ENCODE measurements at places on chromosomes 3 and 15.

DNA sequence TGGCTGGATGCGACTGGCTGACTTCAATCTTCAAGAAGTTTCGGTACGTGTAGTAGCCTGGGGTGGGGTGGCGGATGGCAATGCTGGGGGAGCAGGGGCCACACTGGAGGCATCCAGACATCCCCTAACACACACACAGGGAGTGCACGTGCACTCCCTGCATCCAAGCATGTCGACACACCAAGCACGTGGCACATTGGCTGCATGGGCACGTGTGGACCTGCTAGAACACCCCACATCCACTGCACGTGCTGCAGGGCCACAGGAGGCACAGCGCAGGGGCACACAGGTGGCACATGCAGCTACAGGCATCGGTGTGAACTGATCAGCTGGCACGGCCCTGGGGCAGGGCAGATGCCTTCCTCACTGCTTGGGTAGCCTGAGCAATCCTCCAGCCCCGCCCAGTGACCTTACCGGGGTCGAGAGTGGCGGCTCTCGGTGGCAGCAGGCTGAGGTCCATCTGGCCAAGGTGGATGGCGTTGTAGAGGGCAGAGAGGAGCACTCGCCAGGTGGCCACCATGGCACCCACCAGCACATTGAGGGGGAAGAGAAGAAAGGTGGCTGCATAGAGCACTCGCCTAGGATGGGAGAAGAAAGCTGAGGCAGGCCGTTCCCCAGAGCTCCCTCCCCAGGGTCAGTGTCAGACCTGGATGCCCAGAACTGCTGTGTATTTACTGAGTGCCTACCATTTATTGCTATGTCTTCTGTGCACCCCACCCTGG is 7.5 kb downstream of the ISLR start:
- no peak for DNase-seq

DNA sequence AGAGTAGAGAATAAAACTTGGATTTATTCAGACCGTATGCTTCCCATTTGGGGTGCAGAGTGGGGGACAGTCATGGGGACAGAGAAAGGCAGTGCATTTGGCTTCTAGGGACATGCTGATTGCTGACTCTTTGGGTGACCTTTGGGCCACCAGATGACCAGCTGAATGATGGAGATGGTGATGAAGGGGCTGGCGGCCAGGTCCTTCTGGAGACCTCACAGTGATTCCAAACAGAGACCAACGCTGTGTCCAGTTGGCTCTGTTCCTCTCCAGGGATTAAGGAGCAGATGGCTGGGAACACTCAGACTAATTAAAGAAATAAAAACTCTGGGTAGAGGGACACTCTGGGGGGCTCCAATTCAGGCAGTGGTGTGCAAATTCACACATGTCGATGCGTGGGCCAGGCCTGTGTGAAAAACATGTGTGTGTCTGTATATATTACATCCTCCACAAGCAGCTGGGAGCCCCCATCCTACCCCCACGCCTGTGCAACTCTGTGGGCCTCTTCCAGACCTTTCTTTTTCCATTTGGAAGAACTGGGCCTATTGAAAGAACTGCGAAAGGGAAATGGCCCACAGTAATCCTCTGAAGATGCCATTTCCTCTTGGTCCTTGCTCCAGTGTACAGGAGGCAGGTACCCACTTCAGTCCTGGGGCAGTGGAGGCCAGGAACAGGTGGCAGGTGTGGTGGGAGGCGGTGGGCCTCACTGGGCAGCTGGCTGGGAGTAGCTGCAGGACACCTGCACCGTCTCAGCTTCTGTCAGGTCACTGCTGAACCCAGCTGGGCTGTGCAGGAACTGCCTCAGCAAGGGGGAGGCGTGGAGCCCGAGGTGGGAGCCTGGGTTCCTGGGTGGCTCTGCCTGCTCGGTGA is 8.9 kb downstream of the XIRP1 start:
- no peak for DNase-seq

DNA sequence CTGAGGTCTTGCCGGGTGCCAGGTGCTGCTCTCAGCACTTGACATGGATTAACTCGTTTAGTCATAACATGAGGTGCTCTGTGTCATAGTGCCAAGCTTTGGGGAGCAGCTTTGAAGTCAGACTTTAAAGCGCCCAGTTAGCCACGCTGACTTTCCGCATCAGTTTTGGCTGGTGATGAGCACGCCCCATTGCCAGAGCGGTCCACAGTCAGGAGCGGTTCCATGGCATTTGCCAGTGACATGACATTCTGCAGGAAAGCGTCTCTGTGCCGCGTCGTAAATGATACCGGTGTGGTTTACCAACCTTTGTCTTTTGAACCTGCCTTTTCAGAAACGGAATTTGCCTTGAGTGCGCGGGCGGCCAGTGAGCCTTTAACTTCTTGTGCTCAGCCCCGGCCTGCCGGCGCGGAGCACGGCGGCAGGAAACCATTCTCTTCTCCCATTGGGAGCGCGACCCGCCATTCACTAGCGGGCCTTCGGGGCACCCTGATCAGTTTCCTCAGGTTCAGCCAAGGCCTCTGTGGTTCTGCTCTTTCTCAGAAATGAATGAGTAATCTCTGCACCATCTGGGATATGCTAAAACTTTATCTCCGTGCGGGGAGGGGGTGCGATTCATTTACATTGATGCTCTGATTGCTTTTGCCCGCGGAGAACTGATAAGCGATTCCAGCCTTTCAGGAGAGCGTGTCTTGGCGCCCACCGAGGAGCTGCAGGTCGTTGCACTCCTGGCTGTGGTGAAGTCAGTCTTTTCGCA is 1.7 kb upstream of the SLC2A2 start:
- peak; percentile 37 for DNase-seq

DNA sequence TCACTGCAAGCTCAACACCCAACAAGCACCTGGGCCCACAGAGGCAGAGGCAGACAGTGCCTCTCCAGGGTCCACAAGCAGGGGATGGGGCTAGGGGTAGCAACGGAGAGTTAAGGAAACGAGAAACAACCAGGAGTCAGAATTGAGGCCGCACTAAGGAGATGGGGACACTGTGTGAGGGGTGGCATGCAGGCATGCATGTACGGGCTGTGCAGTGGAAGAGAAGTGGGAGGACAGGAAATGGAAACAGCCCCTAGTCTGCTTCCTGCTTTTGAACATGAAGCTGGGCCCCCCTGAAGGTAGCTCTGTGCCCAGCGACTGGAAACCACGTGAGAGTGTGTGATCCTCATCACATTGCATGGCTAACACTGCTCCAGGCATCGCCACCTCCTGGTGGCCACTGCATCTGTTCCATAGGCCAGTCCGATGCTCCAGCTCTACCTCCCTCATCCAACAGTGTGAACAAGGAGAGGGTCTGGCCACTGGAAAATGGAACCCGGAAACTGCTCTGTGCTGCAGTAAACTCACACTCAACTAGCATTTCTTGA is 44.0 kb downstream of the XXYLT1 start:
- no peak for DNase-seq

GRCh38 chr3:48268936-48269561 is 28.1 kb downstream of the ZNF589 start:
- DNase-seq: no peak

GRCh38 chr3:10010421-10010877 is 15.8 kb upstream of the FANCD2 start:
- DNase-seq: no peak

DNA sequence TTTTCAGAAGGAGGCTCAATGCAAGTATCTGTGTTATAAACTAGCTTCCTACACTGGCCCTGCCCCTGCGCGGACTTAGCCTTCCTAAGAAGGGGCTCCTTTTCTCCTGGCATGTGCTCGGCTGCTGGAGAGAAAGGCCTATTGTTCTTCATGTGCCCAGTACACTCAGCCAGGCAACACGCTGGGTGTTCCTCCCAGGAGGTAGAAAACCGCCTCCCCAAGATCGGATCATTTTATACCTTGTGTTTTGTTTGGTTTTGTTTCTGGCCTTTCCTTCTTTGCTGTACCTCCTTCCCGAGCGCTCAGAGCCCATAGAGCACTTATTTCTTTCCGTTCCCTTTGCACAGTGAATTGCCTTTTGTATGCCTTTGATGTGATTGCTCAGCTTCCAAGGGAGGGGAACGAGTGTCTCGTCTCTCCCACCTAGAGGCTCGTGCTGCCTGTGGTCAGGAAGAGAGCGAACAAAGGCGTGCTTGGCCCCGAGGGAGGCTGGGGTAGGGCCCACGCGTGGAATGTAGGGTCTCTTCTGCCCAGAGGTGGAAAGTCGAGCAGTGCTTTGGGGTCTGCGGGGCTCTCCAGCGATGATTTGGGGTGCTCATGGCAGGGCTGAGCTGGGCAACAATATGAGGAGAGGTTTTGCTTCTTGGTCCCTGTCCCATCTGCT is 30.0 kb downstream of the CCNL1 start:
- no peak for DNase-seq

GRCh38 chr3:96182756-96183155 is 631.6 kb upstream of the EPHA6 start:
- DNase-seq: no peak

DNA sequence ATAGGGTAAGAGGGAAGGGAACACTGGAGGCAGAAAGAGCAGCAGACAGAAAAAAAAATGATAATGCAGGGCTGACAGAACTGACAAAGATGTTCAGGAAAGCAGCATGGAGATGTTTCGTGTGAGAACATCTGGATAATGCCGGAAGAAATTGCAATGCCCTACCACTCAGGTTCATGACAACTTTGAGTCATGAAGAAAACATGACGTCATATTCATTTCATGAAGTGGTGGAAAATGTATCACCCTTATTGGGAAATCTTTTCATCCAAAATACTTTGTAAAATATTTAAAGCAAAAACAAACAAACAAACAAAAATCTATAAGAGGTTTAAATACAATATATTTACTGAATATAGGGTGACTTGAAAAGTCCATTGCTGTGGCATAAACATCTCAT is 305.4 kb upstream of the IGF1R start:
- DNase-seq: no peak

GRCh38 chr15:62165793-62166375 is 799 bp upstream of the C2CD4B start:
- no peak for DNase-seq

GRCh38 chr3:195556390-195556789 is 13.3 kb upstream of the PPP1R2 start:
- DNase-seq: no peak

DNA sequence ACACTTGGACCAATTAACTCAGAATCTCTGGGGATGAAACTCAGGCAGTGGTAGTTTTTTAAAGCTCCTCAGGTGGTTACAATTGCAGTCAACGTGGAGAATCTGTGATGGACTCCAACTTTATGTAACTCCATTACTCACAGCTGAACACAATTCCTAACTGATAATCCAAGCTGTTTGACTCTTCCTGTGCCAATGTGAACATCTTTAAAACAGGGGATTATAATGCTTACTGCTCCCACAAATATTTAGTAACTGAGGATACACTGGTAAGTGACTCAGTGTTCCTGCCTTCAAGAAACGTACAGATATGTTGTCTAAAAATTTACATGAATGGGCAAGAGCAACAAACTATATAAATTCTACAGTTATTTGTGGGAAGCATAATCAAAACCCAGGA is 85.6 kb downstream of the OSBPL10 start:
- DNase-seq: no peak

- DNase-seq: no peak
Observed at GRCh38 chr3:100522125-100522524, 29.7 kb downstream of the TMEM45A start.

DNA sequence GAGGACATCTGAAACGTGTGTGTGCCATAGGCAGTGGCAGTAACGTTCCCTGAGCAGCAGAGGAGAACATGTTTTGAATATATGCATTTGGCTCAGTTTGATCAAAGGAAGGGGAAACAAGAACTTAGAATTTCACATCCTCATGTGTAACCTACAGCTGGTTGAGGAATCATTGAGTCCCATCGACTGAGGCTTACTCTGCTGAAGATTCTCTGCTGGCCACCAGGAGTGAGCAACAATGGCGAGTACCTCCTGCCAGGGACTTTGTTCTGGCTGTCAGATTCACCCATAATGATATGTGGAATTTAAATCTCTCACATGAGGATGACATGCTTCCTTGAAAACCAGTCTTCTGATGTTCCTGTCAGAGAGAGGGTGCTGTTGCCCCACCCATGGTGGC is 21.3 kb downstream of the GORASP1 start:
- no peak for DNase-seq

DNA sequence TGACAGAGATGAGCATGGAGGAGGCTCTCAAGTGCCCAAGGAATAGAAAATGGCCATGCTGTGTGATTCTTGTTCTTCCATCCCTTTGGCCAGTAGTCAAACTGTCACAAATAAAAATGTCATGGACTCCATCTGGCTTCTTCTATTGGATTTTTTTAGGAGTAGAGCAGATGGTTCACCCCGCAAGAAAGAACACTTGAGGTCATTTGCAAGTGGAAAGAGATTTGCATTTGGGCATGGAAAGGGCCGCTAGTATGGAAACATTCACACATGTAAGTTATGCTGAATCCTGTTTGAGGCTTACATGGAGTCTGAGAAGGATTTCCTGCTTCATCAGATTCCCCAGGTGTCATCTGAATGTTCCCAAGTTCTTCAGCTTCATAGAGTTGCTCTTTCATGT is 53.1 kb upstream of the CFAP161 start:
- no peak for DNase-seq

DNA sequence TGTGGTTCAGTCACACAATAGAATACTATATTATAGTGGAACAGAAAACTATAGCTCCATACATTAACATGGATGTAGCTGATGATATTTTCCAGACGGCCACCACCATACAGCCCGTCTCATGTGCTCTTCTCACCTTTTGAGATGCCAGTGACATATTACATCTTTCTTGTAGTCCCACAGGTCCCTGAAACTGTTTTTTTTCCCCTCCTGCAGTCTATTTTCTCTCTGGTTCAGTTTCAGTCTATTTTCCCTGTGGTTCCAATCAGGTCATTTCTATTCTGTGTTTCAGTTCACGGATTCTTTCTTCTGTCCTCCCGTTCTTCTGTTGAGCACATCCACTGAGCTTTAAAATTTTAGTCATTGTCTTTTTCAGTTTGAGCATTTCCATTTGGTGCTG is 72.2 kb downstream of the PPCDC start:
- DNase-seq: no peak

- DNase-seq: peak; percentile 29
Observed at GRCh38 chr15:73983211-73983727, 8.8 kb downstream of the STOML1 start.

DNA sequence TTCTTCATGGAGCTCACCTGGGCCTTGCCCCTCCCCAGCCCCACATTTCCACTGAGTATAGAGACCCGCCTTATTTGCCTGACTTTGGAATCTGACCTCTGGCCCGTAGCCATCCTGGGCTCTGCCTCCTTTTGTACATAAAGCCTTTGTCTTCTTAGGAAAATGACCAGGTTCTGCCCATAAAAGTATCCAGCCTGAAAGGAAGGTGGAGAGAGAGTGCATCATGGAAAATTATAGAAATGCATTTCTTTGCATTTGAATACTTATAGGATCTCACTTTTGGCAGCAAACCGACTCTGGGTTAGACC is 3.6 kb upstream of the SH2D7 start:
- no peak for DNase-seq

- no peak for DNase-seq
Observed at GRCh38 chr3:28907616-28908015, 373.3 kb upstream of the RBMS3 start.

DNA sequence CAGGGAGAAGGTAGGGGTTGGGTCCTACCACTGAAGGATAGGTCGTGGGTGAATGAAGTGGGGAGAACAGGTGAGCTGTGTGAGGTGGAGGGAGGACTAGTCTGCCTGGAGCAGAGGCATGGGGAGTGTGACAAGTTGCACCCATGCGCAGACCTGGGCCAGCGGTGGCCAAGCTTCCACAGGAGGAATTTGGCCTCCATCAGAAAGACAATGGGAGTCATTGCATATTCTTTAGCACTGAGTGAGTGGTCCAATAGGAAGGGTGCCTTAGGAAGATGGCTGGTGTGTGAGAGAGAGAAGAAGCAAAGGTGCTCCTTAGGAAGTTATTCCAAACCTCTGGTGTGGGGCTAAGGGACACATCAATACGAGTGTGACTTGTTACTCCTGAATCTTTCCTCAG is 191.1 kb downstream of the KCNAB1 start:
- DNase-seq: no peak

Measured in HFF-Myc (cell line).